Endothelial cell (in vitro differentiated cells): ENCODE measurements at places on chromosomes 2 and 18.

DNA sequence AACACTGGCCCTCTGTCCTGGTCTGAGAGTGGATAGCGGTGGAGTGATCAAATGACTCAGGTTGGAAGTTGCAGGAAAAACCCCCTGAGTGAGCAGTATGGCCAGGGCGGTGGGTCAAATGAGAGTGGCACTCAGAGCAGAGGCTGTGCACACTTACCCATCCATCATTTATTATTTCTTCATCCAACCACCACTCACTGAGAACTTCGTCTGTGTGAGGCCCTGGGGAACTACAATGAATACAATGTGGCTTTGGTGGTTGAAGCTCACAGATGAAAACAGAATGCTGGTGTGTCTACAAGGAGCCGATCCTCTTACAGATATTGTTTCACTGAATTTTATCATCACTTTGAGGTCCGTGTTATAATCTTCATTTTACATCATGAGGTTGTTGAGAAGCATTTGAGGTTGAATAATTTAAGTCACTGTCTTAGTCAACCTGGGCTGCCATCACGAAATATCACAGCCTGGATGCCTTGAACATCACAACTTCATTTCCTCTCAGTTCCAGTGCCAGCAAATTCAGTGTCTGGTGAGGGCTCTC, 73.4 kb upstream of the ID2 start:
- no peak for DNase-seq
- H3K27ac ChIP-seq, result no peak overlapping the region
- H3K4me1 ChIP-seq, result no peaks in the 10 kb centered on the region
- no peaks in the 10 kb centered on the region for H3K36me3 ChIP-seq

GRCh38 chr2:46362667-46363012, 65.4 kb downstream of the EPAS1 start:
- no peak overlapping the region for H3K27ac ChIP-seq
- DNase-seq, result no peak
- H3K4me1 ChIP-seq, result peaks cover 21% of the 10 kb centered on the region
- H3K27me3 ChIP-seq, result peaks cover 4% of the 10 kb centered on the region

- H3K4me1 ChIP-seq, result peaks cover 3% of the 10 kb centered on the region
- no peak overlapping the region for H3K27ac ChIP-seq
Measured at GRCh38 chr2:37569986-37570679, 101.3 kb downstream of the CDC42EP3 start.

- no peaks in the 10 kb centered on the region for H3K36me3 ChIP-seq
- peaks cover 5% of the 10 kb centered on the region for H3K27me3 ChIP-seq
- H3K4me3 ChIP-seq, result no peak overlapping the region
Measured at GRCh38 chr2:20065885-20066602, 14.6 kb upstream of the LAPTM4A start.

DNA sequence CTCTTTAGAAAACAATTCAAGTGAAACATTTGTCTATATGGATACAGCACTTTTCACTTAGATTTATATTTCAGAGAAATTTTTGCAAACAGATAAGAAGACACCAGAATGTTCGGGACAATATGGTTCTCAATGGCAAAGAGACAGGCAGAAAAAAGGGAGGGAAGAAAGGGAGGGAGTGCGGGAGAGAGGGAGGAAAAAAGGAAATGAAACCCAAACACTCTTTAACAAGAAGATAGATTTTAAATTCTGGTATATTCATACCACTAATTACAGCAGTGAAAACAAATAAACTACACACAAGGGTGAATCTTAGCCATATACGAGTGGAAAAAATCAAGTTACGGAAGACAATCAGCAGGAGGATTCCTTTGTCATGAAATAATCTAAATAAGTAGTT, 3.0 kb downstream of the PASK start:
- H3K36me3 ChIP-seq, result peaks cover 15% of the 10 kb centered on the region
- DNase-seq, result no peak
- peaks cover 20% of the 10 kb centered on the region for H3K4me1 ChIP-seq
- H3K4me3 ChIP-seq, result no peak overlapping the region
- no peak overlapping the region for H3K27ac ChIP-seq
- H3K27me3 ChIP-seq, result peaks cover 17% of the 10 kb centered on the region

DNA sequence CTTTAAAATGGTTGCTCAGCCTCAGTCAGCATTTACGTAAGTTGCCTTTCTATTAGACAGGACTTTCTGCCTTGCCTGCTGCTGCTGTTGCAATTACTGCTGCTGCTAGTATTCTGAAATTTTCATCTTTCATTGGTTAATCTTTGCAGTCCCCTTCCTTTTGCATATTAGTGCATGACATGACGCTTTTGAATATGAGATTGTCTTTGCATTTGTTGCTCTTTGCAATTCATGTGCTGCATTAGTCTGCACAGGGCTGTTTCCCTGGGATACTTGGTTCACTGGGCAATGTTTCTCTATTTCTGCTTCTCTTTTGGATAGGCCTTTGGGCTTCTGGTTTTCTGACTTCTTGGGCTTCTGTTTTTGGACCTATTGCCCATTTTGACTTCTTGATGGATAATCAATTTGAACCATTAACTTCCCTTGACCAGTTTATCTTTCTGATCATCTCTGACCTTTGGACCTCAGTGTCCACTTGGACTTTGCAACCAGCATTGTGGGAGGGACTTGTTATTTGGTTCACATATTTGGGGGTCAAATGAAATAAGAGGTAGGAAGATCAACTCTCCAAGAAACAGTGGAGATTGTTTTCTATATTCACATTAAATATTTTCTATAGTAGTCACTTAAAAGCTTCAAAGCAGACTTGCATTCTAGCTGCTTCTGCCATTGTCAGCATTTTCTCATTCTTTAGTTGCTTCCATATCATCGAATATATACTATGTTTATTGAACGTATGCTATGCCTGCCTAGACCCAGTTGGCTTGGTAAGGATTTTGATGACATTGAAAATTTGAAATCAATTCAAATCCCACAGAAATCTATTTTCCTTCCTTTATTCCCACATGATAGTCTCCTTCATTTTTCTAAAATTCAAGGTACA, 12.5 kb upstream of the BUB1 start:
- H3K4me1 ChIP-seq, result peaks cover 16% of the 10 kb centered on the region
- no peak overlapping the region for H3K27ac ChIP-seq
- no peak overlapping the region for H3K4me3 ChIP-seq
- H3K27me3 ChIP-seq, result peaks cover under 1% of the 10 kb centered on the region
